ENCODE measurements at places on chromosomes 4 and X.

GRCh38 chr4:88251924-88252323 is 32.4 kb downstream of the PPM1K start:
- no peak for DNase-seq

GRCh38 chr4:138052806-138053632 is 189.1 kb downstream of the SLC7A11 start:
- DNase-seq = no peak

- DNase-seq = no peak
Measured at GRCh38 chrX:47171996-47172395, 21.6 kb upstream of the UBA1 start.

DNA sequence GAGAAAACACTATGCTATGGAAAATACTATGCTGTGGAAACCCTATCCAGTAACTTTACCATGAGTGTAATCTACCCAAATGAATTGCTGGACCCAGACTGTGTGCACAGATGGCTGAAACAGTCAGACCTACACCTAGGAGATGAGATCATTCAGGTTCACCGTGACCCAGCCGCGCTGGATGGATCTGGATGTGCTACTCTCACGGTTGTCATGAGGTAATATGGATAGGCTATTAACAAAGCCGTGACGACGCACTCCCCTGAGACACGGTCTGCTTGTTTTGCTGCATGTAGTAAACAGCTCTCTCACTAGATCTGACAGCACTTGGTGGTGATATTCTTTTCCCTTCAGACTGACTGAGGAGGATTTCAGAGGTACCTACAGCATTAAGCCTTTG is 832.5 kb upstream of the GRID2 start:
- peak; percentile 65 for DNase-seq

- DNase-seq = no peak
Measured at GRCh38 chr4:89835413-89835812, 1.5 kb downstream of the SNCA start.

- no peak for DNase-seq
Measured at GRCh38 chr4:37620176-37620575, 66.0 kb downstream of the RELL1 start.

DNA sequence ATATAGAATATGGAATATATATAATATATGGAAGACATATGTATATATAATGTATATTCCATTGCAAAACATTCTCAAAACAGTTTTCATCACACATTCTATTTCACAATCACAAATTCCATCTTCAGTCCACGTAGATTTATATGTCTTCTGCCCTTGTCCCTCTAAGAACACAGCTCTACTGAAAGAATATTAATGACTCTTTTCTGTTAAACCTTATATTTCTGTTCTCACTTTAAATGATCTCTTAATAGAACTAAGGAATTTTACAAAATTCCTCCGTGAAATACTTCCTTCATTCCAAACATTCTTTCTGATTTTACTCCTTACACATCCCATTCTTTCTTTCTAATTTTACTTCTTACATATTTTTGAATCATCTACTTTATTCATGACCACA is 1043.1 kb upstream of the PABPC4L start:
- DNase-seq = no peak

DNA sequence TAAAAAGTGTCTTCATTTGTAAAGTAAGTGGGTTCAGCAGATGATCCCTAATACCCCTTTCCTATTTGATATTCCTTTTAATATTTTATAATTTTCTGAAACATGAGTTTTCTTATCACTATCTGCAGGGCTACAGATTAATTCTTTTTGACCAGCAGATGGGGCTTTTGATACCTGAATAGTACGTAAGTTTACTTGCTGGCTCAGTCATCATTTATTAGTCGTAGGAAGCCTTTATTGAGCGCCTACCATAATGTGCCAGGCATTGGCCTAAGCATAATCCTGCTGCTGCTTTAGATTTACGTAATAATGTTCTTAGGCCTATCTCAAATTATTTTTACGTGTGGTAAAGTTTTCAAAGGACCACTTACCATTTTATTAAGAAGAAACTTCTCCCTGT is 33.1 kb downstream of the OSTC start:
- DNase-seq = no peak

DNA sequence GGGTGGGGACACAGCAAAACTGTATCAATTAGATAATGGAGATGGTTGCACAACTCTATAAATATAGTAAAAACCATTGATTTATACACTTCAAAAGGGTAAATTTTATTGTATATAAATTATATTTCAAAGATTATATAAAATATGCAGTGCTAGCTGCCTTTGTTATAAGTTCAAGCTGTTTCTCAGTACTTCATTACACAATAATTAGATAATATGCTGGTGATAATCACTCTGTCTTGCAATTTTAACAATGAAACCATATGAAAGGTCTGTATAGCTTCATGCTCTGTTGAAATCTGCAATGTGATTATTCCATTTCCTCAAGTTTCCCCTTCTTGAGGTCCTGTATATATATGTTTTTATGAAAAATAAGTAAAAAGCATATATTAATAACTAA is 73.4 kb upstream of the PLS3 start:
- no peak for DNase-seq

GRCh38 chrX:123206176-123206575 is 22.1 kb downstream of the GRIA3 start:
- no peak for DNase-seq

DNA sequence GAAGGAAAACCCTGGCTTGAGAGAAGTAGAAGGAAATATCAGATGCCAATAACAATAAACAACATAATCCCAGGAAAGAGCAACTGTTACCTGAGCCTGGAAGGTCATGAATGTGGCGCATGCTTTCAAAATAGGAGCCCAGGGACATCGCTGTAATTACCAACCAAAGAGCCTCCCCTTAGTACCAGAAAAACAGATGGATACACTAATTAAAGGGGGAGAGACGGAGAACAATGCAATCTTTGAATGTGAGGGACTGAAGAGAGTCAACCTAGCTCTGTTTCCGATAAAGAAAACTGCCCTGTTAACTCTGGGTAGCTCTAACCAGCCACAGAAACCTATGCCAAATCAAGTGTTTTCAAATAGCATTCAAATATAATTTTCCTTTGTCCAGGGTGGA is 161.4 kb downstream of the ENOX2 start:
- no peak for DNase-seq

GRCh38 chrX:132622130-132622529 is 133.3 kb upstream of the MBNL3 start:
- no peak for DNase-seq

GRCh38 chrX:2299871-2300270 is 200.9 kb downstream of the DHRSX start:
- DNase-seq = no peak

- no peak for DNase-seq
Measured at GRCh38 chr4:42715807-42716482, 59.0 kb upstream of the ATP8A1 start.

DNA sequence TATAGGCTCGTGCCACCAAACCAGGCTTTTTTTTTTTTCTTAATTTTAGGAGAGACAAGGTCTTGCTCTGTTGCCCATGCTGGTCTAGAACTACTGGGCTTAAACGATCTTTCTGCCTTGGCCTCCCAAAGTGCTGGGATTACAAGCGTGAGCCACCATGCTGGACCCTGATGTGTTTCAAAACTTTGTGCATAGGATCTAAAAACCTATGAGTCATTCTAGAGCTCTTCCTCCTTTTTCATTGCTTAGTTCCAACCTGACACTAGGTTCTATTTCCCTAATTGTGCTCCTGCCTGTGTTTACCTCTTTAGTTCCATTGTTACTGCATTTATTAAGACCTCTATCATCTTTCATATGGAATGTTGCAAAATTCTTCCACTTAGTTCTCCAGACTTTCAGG is 57.3 kb downstream of the HPGD start:
- no peak for DNase-seq

DNA sequence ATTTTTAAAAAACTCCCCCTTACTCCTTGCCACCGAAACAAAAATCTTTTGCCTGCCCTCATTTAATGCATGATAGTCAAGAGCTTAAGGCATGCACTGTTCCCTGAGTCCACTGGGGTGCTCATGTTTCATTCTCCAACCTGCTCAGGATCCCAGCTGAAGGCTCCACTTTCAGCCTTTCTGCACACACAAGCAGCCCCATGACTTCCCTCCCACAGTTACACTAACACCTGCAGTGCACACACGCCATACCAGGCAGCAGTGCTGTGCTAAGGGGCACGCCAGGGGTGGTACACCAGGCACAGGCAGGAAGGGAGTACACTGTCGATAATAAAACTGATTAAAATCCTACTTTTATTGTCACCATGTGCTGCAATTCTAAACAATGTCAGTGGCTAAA is 385.2 kb downstream of the BMPR1B start:
- DNase-seq = no peak

DNA sequence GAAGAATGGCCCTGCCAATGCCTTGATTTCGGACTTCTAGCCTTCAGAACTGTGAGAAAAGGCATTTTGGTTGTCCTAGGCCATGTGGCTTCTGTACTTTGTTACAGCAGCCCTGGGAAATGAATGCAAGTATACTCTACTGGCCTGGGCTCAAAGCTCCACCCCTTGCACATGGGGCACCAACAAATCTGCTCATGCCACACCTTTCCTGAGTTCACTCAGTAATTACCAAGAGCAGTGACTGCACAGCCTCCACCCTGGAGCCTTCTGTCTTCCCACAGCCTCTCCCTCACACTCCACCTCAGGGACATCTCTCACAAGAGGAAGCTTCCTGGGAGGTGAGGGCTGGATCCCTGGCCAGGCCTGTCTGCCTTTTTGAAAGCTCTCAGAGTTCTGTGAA is 29.1 kb upstream of the GAB1 start:
- DNase-seq = no peak

GRCh38 chr4:140092094-140092851 is 61.7 kb downstream of the MAML3 start:
- peak; percentile 91 for DNase-seq

GRCh38 chr4:40192114-40193015 is 4.5 kb upstream of the RHOH start:
- no peak for DNase-seq

GRCh38 chrX:49183701-49184281 is 2.4 kb downstream of the PRICKLE3 start:
- DNase-seq = no peak

GRCh38 chr4:95985791-95986550 is 146.1 kb downstream of the PDHA2 start:
- DNase-seq = no peak

DNA sequence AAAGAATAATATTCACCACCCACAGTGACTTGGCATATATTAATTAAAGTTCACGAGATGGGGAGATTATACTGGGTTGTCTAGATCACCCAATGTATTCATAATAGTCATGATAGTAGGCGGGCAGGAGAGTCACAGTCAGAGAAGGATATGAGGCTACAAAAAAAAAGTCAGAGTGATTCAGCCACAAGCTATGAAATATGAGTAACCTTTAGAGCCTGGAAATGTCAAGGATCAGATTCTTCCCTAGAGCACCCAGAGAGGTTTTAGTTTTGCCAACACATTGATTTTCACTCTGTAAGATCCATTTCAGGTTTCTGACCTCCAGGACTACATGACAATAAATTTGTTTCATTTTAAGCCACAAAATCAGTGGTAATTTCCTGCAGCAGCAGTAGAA is 501.9 kb downstream of the GABRG1 start:
- DNase-seq = no peak

DNA sequence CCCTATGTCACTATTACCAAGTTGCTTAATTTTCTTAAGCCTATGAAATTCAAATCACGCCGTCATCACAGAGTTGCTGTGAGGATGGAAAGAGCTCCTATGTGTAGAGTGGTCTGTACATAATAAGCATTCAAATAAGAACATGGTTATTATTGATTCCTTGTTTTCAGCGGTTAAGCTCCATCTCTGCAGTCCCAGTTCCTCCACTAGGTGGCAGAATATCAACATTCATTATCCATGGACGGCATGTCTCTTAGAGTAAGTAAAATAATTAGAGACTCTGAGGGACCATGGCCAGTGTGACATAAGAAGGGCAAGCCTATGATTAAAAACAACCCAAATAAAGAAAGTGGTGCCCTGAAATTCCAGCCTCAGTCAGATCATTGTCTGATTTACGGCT is 132.5 kb upstream of the NHS start:
- DNase-seq = peak; percentile 7

DNA sequence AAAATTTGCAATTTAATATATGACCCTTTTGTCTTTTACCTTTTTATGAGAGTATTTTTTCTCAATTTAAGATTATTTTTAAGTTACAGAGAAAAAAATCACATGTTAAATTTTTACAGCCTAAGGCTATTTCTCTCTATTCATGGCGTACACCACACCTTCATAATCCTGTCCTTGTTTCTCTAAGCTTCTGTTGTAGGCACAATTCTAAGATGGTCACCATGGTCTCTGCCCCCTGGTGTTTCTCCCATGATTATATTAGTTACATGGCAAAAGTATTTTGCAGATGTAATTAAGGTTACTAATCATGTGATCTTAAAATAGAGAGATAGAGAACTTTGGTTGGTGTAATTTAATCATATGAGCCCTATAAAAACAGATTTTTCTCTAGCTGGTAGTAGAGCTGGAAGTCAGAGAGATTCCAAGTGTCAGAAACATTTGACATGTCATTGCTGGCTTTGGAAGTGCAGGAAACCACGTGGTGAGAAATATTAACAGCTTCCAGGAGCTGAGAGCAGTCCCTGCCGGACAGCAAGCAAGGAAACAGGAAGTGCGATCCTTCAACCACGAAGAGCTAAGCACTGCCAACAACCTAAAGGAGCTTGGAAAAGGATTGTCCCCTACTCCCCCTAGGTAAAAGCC is 89.8 kb downstream of the EIF4E start:
- DNase-seq = no peak

DNA sequence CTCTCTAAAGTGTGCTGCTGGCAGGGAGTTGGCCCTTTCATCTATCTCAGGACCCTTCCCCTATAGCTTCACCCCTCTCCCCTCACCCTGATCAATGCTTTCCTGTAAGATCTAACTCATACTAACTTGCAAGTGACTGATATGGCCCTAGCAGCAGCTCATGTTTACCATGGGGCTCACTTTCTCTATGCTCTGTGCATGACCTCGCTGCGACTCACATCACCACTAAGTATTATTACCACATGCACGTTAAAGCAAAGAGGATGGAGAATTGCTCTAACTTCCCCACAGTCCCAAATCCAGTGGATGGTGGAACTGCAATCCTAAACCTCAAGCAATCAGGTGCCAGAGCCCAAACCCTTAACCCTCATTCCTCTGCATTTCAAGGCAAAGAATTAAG is 626.6 kb downstream of the MID1IP1 start:
- no peak for DNase-seq

- DNase-seq = no peak
Measured at GRCh38 chr4:98864560-98864959, 64.4 kb downstream of the EIF4E start.

DNA sequence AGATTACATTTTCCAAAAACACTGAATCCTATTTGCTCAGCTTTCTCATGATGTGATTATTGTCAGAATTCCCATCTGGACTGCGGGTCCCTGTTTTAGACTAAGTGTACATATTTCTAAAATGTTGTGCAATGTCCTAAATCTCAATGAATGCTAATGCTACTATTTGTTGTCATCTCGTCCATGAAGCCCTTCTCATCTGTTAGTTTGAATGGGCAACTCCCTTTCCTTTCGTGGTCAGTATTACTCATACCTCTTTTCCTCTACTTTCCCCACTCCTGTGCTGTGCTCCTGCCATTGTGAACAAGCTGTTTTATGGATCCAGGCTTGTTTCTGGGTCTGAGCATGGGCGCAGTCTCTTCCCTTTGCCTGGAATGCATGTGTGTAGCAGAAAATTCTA is 91.0 kb downstream of the MID1 start:
- no peak for DNase-seq

GRCh38 chrX:34238896-34239295 is 106.8 kb upstream of the FAM47A start:
- DNase-seq = no peak

Data from DMS153 (cell line).